Stimulated activated CD4-positive, alpha-beta T cell treated with anti-CD3 and anti-CD28 coated beads, TNF-alpha, amount 100 ng/mL, for 1 hour (primary cell): ENCODE measurements at places on chromosomes 16 and 17.

DNA sequence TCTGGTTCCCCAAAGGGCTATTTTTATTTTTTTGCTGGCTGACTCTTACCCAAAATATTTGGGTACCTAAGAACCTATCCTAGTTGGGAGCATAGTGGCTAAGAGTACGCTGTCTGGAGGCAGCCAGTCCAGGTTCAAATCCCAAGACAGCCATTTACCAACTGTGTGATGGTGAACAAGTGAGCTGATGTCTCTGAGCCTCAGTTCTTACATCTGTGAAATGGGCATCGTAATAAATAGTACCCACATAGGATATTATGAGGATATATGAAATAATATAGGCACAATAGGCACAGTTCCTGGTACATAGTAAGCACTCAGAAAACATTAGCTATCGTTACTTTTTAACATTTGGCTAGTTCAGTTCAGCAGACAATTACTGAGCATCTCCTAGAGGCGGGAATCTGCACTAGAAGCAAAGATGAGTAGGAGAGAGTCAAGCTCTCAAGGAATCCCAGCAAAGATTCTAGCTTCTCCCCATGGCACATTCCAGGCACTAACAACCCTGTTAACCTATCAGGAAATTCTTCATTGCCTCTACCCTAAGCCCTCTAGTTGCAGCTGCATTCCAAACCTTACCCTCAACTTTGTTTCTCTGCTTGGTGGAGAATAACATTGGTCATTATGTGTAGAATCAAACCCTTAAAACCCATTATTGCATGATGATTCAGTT is 31.6 kb downstream of the GPR139 start:
- DNase-seq = no peak

- no peak for DNase-seq
These were observed 816.9 kb downstream of the CDH11 start for GRCh38 chr16:64304951-64305350.

DNA sequence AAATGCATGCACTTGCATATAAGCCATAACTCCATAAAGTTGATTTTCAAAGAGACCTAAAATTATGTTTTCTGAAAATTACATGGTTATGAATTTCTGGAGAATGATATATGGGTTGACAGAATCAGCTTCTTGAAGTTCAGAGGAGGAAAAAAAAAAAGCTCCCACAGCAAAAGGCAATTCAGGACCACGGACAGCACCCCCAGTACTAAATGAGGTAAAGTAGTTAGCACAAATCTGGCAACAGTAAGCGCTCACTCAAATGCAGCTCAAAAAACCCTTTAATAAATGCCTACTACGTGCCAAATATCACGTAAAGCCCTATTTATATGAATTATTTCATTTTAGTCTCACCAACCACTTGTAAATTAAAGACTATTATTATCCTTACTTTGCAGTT is 135.2 kb downstream of the SHISA9 start:
- no peak for DNase-seq

- DNase-seq = no peak
These were observed 19.7 kb downstream of the MAP2K6 start for GRCh38 chr17:69434164-69434579.

- DNase-seq = no peak
These were observed 59.5 kb downstream of the CDYL2 start for GRCh38 chr16:80744856-80745255.

GRCh38 chr17:1186214-1186820 is 6.5 kb upstream of the ABR start:
- DNase-seq = no peak

DNA sequence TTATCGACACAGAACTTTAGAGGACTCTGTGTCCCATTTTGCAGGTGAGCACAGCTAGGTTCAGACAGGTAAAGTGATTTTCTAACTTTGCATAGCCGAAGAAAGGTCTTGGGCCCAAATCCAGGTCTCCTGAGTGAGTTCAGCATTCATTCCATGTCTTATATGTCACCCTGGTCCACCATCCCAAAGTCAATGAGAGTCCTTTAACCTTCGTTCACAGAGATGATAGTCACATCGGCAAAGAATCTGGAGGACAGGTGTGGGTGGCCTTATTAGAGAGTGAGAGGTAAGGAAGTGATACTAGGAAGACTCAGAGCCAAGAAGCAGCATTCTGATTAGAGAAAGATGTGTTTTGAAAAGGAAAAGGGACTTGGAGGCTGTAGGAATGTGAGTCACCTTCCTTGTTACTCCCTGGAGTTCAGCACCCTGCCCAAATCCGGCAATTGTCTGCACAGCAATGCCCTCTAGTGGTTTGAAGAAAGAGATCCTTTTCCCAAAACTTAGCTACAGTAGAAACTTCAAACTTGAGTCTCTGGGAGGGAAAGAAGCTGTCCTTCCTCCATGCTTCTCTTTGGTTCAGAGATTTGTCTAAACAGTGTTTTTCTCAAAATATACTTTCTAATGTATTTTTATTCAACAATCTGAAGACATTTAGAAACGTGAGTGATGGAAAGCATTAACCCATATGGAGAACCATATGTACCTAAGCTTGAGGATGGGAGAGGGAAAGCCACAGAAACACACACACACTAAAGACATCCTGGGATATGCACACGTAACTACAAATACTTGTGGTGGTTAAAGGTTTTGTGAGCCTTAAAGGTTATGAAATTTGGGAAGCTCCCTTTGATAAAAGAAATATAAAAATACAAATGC is 96.4 kb upstream of the SHISA6 start:
- DNase-seq = no peak

GRCh38 chr16:275786-276232 is at the start of gene RGS11:
RGS11 (minus strand) TSS chr16:275944; CDS start chr16:275911, 33 bp downstream.
- DNase-seq = no peak

GRCh38 chr17:29042679-29043538 is at the start of gene PIPOX:
PIPOX (plus strand) TSS chr17:29043141; CDS start chr17:29043226, 85 bp downstream.
- no peak for DNase-seq
